ENCODE measurements at places on chromosomes 4 and X. TPM values are rescaled to one million over a fixed set of nuclear protein-coding genes. Genes with fewer than 3 reads are reported as not detected.

TMEM31 gene
- total RNA-seq: not detected

TEC gene
- total RNA-seq: 6.3 TPM

SERPINA7 gene
- not detected for total RNA-seq

RASSF6 gene
- total RNA-seq: 1.8 TPM
